CD8-positive, alpha-beta memory T cell (primary cell): ENCODE measurements at places on chromosomes 16 and 17. TPM values are rescaled to one million over a fixed set of nuclear protein-coding genes. Genes with fewer than 3 reads are reported as not detected.

Gene MT1F
- total RNA-seq = 17.9 TPM

Gene LGALS9
- 9.9 TPM for total RNA-seq

Gene FLOT2
- total RNA-seq = 115 TPM

Gene SEPTIN1
- total RNA-seq = 193 TPM

Gene CSH2
- total RNA-seq = not detected

Gene C17orf100
- 2.0 TPM for total RNA-seq

- no peak overlapping the region for H3K27ac ChIP-seq
- no peaks in the 10 kb centered on the region for H3K36me3 ChIP-seq
- DNase-seq = no peak
- no peak overlapping the region for H3K4me3 ChIP-seq
- no peaks in the 10 kb centered on the region for H3K27me3 ChIP-seq
Observed at GRCh38 chr16:87276091-87276701, 41.0 kb downstream of the C16orf95 start.

GRCh38 chr17:64411999-64412771, 21.5 kb upstream of the PECAM1 start:
- H3K36me3 ChIP-seq = no peaks in the 10 kb centered on the region
- H3K4me1 ChIP-seq = peaks cover 5% of the 10 kb centered on the region
- no peak overlapping the region for H3K4me3 ChIP-seq
- no peak for DNase-seq
- no peak overlapping the region for H3K27ac ChIP-seq
- no peaks in the 10 kb centered on the region for H3K27me3 ChIP-seq

DNA sequence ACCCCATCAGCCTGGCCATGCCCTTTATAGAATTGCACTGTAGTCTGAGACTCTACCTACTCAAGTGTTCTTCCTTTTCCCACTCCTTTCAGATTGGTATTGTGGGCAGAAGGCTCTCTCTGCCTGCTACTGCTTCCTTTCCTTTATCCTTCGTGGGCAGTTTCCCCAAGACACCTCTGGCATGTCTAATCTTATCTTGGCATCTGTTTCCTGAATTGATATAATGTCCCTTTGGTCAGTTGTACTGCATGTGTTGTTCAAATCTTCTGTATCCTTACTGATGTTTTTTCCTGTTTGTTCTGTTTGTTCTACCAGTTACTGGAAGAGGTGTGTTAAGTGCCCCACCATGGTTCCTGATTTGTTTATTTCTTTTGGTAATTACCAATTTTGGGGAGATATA, 29.5 kb upstream of the MSI2 start:
- DNase-seq = no peak
- no peak overlapping the region for H3K4me3 ChIP-seq
- H3K27ac ChIP-seq = no peak overlapping the region
- H3K4me1 ChIP-seq = no peaks in the 10 kb centered on the region
- H3K36me3 ChIP-seq = no peaks in the 10 kb centered on the region

GRCh38 chr16:66220702-66221101, 145.8 kb upstream of the CDH5 start:
- H3K27me3 ChIP-seq = no peaks in the 10 kb centered on the region
- H3K27ac ChIP-seq = no peak overlapping the region
- no peaks in the 10 kb centered on the region for H3K36me3 ChIP-seq
- H3K4me3 ChIP-seq = no peak overlapping the region

DNA sequence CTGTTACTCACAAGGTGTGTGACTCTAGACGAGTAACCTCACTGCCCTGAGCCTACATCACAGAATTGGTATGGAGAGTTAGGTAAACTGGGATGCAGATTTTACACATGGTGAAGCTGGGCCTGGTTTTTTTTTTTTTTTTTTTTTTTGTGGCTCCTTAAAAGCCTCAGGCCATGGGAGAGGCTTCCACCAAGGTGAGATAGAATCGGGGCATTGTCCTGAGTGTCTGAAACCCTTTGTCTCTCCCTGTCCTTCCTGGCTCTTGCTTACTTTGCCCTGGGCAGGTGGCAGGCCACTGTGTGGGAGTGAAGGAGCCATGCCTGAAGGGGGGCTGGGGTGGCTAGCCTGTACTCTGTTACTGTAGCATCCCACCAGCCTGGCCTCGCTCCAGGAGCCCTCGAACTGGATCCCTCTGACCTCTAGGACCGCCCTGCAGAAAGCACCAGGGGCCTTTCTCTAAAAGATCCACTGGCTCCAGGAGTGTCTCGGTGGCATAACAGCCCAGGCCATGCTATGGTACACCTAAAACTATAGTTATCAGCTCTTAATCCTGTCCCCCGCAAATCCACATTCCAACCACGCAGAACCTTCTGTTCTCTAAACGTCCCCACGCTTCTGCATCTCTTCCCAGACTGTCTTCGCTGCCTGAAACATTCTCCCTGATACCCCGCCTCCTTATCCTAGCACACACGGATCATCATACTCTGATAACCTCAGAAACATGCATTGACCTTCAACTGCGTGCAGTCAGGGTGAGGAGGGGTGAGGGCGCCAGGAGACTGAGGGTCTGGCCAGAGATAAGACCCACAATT, 1.7 kb upstream of the SLC13A2 start:
- H3K4me3 ChIP-seq = no peak overlapping the region
- no peak for DNase-seq

GRCh38 chr17:55576237-55576995, 65.2 kb upstream of the SMIM36 start:
- peak overlapping the region; percentile 76 for H3K27ac ChIP-seq
- H3K27me3 ChIP-seq = no peaks in the 10 kb centered on the region
- peaks cover 29% of the 10 kb centered on the region for H3K4me1 ChIP-seq
- no peak for DNase-seq
- H3K36me3 ChIP-seq = no peaks in the 10 kb centered on the region

DNA sequence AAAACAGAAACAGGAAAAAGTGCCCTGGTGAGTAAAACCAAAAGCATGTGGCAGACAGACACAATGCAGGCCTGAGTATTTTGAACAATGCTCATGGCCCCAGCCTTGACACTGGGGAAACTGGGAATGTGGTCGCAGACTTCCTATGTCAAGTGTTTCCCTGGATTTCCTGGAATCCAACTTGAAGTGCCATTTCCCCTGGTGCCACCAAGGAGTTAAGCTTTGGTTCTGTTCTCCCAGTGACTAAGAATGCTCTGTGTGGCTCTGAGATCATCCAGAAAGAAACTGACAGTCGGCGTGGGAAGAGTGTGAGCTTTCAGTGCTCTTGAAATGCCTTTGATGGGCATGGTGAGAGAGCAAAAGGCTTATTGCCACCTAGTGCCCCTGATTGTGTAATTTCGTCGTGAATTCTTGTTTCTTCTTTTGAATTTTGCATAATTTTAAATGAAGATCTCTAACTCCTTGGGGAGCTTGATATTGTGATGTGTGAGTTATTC, 96.0 kb downstream of the YPEL2 start:
- H3K4me1 ChIP-seq = no peaks in the 10 kb centered on the region
- H3K4me3 ChIP-seq = no peak overlapping the region
- no peaks in the 10 kb centered on the region for H3K36me3 ChIP-seq

GRCh38 chr17:61662741-61663140, 71.7 kb upstream of the NACA2 start:
- no peak for DNase-seq
- no peaks in the 10 kb centered on the region for H3K27me3 ChIP-seq
- no peak overlapping the region for H3K27ac ChIP-seq
- no peak overlapping the region for H3K4me3 ChIP-seq
- H3K36me3 ChIP-seq = no peaks in the 10 kb centered on the region

- H3K27ac ChIP-seq = no peak overlapping the region
- no peaks in the 10 kb centered on the region for H3K36me3 ChIP-seq
- DNase-seq = no peak
- H3K4me1 ChIP-seq = peaks cover 17% of the 10 kb centered on the region
- no peaks in the 10 kb centered on the region for H3K27me3 ChIP-seq
Observed at GRCh38 chr17:80830020-80830780, 161.4 kb upstream of the CHMP6 start.

- H3K27ac ChIP-seq = no peak overlapping the region
- no peak for DNase-seq
- H3K27me3 ChIP-seq = no peaks in the 10 kb centered on the region
- peaks cover 90% of the 10 kb centered on the region for H3K4me1 ChIP-seq
- peaks cover 21% of the 10 kb centered on the region for H3K36me3 ChIP-seq
Observed at GRCh38 chr17:38893607-38894006, 23.7 kb downstream of the LASP1 start.

DNA sequence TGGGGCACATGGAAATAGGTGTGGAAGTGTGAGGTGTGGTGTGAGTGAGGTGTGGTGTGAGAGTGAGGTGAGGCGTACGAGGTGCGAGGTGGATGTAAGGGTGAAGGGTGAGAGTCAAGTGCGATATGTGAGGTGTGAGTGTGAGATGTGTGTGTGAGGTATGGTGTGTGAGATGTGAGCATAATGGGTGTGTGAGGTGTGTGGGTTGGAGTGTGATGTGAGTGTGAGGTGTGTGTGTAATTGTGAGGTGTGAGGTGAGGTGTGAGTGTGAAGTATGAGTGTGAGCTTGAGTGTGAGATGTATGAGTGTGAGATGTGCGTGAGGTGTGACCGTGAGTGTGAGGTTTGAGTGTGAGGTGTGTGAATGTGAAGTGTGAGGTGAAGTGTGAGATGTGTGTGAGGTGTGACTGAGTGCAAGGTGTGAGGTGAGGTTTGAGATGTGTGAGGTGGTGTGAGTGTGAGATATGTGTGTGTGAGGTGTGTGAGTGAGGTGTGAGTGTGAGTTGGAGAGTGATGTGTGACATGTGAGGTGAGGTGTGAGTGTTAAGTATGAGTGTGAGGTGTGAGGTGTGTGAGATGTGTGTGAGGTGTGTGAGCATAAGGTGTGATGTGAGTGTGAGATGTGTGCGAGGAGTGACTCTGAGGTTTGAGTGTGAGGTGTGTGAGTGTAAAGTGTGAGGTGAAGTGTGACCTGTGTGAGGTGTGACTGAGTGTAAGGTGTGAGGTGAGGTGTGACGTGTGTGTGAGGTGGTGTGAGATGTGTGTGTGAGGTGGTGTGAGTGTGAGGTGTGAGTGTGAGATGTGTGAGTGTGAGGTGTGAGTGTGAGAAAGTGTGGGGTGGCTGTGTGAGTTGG, 354.0 kb downstream of the FOXL1 start:
- H3K4me3 ChIP-seq = no peak overlapping the region
- DNase-seq = no peak
- H3K36me3 ChIP-seq = no peaks in the 10 kb centered on the region
- no peak overlapping the region for H3K27ac ChIP-seq

DNA sequence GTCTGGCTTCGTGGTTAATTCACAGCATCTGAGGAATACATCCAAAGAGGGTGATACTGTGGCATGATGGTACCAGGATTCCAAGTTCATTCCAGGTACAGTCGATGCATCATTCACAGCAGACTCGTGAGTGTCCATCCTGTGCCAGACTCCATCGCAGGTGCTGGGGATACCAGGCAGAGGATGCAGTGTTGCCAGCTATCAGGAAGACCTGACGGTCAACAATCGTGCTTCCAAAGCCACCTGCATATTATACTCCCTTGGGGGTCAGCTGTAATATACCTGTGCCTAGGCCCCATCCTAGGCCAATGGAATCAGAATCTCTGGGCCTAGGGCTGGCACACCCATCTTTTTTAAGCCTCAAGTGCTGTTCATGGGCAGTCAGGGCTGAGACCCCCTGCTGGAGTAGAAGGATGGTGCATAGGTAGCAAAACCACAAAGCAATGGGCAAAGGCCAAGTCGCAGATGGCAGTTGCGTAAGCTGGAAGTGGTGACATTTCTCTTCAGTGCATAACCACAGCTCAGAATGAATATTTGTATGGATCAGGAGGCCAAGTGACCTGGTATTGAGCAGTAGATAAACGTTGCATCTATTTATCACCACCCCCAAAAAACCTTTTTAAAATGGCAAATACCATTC, 42.9 kb upstream of the C16orf78 start:
- no peak overlapping the region for H3K27ac ChIP-seq
- H3K4me1 ChIP-seq = no peaks in the 10 kb centered on the region
- no peaks in the 10 kb centered on the region for H3K36me3 ChIP-seq
- DNase-seq = no peak

GRCh38 chr17:56083475-56083874, 69.8 kb upstream of the ANKFN1 start:
- no peaks in the 10 kb centered on the region for H3K27me3 ChIP-seq
- no peaks in the 10 kb centered on the region for H3K4me1 ChIP-seq
- no peak overlapping the region for H3K4me3 ChIP-seq
